ENCODE measurements at places on chromosomes 2 and 18.

DNA sequence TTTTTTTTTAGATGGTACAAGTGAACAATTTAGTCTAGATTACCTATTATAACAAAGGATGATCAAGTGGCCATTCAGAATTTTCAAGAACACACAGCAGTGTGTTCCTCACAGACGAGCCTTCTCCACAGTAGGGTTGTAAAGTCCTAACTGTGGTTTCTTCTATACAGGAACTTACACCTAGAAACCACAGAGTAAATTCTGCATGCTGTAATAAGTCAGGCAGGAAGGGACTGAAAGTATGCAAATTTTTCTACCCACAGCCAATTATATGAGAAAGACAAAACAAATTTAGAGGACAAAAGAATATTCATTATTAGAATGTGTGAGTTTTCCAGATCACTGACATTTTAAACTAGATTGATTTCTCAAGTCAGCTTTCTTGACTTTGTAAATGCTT is 99.5 kb downstream of the RBMS1 start:
- no peak for DNase-seq

GRCh38 chr18:65938592-65939372 is 188.0 kb downstream of the CDH7 start:
- peak; percentile 18 for DNase-seq

GRCh38 chr18:63444580-63444979 is 22.3 kb upstream of the VPS4B start:
- DNase-seq, result peak; percentile 64

- peak; percentile 76 for DNase-seq
Observed at GRCh38 chr2:39696838-39697237, 31.1 kb downstream of the TMEM178A start.

GRCh38 chr2:101274142-101274541 is 21.5 kb downstream of the CNOT11 start:
- DNase-seq, result no peak

- DNase-seq, result no peak
Observed at GRCh38 chr18:681985-682384, 24.5 kb downstream of the TYMS start.

- DNase-seq, result no peak
Observed at GRCh38 chr2:165572151-165572550, 102.7 kb downstream of the CSRNP3 start.

DNA sequence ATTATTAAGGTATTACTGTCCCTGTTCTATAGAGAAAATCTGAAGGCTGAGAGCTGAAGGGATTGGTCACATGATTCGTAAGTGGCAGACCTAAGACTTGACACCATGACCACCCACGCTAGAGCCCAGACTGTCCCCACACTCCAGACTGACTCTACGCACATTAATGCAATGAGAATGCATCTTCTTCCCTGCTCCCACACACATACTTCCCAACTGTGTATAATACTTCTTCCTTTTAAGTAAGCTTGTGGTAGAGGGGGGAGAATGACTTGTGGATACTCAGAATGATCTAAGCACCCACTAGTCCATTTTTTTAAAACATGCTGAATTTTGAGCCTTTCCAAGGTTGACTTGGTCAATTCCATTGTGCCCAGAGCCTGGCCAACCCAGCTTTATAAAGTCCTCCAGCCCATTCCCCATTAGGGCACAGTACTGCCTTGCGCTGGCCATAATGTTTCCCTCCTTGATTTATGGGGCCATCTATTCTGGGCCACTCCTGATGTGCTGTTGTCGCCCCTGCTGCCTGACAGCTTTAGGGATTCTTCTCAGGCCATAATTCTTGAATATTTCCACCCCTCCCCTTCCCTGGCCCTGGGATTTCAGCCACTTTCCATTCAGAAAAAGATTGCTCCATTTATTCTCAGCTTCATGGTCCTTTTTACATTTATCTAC is 28.7 kb downstream of the ALK start:
- no peak for DNase-seq

DNA sequence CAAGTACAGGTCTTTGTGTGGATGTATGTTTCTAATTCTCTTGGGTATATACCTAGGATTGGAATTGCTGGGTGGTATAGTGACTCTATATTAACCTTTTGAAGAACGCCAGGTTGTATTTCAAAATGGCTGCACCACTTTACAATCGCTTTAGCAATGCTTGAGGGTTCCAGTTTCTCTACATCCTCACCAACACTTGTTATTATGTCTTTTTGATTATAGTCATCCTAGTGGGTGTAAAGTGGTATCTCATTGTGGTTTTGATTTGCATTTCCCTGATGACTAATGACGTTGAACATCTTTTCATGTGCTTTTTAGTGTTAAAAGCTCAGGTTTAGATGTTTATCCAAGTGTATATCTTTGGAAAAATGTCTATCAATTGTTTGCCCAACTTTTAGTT is 39.5 kb downstream of the CTIF start:
- DNase-seq, result no peak

DNA sequence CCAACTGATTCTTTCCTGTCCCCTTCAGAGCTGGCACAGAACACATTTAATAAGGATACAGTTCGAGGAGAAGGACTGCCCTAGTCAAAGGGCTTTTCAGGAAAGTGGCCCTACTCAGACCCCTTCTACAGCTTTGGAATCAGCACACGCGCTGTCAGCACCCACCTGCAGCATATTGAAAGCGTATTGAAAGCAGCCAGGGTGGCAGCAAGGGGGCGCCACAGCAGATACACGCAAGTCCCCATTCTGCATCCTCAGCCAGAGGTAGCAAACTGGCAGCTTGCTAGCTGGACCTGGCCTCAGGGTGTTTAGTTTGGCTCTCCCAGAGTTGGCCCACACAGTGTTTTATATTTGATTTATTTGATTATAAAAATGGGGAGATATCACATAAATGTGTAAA is 101.0 kb upstream of the NT5C1B start:
- DNase-seq, result no peak

DNA sequence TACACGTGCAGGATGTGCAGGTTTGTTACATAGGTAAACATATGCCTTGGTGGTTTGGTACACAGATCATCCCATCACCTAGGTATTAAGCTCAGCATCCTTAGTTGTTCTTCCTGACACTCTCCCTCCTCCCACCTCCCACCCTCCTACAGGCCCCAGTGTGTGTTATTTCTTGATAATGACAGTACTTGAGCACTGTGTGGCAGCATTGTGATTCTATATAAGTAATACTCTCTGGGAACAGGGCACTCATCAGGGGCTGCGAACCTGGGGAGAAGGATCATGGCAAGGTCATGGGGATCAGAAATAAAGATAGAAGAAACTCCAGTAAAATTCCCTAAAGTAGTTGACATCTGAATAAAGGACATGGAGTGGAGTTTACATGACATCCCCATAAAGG is 1256.2 kb upstream of the CRIM1 start:
- no peak for DNase-seq

- DNase-seq, result no peak
Observed at GRCh38 chr2:65164426-65164891, 34.6 kb upstream of the RAB1A start.

DNA sequence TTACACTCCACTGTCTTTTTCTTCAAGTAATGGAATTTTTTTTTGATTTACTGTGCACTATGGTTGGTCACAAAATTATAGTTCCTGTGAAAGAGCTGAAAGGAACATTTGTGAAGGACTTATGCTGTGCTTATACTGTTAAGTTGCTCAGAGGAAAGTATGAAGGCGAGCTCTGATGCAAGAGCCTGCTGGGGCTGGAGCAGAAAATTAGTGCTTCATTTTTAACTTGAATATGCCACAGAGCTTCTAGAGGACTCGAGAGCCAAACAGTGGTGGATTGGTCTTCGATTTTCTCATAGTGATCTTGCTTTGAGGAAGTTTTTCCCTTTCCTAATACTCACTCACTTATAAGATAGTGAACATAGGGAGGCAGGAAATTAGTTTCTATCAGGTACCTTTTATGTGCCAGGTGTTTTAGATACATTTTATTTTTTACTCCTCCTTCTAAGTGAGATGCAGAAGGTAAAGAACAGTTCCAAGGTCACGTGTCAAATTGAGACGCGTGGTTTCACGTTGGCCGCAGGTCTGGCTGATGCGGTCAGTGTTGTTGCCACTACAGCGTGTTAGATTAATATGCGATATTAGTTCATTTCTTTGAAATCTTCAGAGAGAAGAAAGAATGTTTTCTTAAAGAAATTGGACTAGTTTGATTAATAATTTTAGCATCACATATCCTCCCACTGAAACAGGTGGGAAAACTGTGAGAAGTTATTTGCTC is 20.2 kb downstream of the GATA6 start:
- peak; percentile 46 for DNase-seq

- no peak for DNase-seq
Observed at GRCh38 chr18:44851856-44852621, 171.4 kb downstream of the SETBP1 start.

GRCh38 chr2:55000341-55000740 is 49.9 kb downstream of the RTN4 start:
- DNase-seq, result no peak

- DNase-seq, result peak; percentile 13
Observed at GRCh38 chr2:206276169-206276942, 1.9 kb downstream of the ZDBF2 start.

DNA sequence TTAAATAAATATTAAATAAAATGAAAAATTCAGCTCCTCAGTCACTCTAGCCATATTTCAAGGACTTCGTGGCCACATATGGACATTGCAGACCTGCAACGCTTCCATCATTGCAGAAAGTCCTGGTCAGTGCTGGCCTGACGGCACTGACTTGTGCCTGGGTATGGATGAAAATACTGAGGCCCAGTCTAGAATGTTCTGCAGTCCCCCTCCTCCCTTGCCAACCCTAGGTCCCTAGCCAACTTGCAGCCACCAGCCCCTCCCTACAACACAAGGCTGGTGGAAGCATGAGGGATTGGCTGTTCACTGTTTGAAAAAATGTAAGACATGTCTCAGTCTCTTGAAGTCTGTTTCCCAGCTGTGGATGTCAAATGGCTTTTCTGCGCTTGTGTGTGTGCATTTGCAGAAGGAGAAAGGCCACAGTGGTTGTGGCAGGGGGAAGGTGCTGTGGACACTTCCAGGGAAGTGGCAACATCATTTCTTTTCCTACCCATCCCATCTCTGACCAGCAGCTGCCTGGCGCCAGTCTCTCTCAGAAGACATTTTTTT is 9.9 kb downstream of the IGFBP5 start:
- DNase-seq, result no peak

DNA sequence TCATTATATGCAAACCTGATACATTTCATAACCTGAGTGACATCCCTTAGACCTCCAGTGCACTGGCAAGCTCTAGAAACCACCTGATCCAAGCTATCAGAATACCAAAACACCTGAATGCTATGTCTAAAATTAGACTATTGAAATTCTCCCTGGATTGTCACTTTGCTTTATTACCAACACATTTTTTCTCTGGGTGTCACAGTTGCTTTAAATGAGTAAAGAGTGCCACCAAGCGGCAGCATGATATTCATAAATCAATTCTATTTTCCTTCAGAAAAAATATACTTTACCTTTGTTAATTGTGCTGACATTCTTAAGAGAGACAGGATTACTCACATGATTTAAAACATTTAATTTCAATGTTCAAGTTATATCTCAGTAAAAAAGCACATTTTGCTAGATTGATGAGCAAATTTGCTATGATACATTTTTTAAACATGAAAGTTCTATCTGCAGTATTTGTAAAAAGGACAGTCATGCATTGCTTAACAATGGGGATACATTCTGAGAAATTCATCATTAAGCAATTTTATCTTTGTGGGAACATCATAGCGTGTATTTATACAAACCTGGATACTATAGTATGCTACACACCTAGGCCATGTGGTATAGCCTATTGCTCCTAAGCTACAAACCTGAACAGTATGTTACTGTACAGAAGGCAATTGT is 338.4 kb upstream of the SLC39A10 start:
- peak; percentile 52 for DNase-seq

DNA sequence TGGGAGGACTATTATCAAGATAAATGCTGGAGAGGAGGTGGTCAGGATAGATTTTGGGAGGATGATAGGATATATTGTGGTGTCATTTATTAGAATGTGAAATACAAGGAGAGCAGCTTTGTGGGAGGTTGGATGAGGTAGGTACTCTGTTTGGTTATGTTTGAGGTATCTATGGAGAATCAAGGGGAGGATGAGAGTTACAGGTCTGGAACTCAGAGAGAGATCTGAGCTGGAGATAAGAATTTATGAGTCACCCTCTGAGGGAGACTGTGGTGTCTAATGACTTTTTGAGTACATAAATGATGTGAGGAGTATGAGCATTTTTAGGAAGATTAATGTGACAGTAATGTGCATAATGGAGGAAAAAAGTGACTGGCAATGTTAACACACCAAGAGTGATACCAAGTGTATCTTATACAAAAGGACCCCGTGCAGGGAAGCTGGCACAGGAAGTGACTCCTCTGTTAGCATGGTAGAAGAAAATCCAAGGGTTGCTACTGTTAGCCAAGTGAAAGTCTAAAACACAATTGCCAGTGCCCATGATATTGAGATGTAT is 48.2 kb downstream of the CRIM1 start:
- peak; percentile 89 for DNase-seq

Measured in mesenchymal stem cell (in vitro differentiated cells and primary cell).